CD4-positive, alpha-beta T cell treated with Interleukin-1 beta for 1 hour (primary cell): ENCODE measurements at places on chromosomes 2 and 18.

- no peak for DNase-seq
Observed at GRCh38 chr18:46556590-46557206, 100.3 kb downstream of the LOXHD1 start.

- DNase-seq: no peak
Observed at GRCh38 chr2:234163510-234164045, 113.1 kb downstream of the SPP2 start.

- no peak for DNase-seq
Observed at GRCh38 chr18:44047585-44047984, 633.1 kb upstream of the SETBP1 start.

DNA sequence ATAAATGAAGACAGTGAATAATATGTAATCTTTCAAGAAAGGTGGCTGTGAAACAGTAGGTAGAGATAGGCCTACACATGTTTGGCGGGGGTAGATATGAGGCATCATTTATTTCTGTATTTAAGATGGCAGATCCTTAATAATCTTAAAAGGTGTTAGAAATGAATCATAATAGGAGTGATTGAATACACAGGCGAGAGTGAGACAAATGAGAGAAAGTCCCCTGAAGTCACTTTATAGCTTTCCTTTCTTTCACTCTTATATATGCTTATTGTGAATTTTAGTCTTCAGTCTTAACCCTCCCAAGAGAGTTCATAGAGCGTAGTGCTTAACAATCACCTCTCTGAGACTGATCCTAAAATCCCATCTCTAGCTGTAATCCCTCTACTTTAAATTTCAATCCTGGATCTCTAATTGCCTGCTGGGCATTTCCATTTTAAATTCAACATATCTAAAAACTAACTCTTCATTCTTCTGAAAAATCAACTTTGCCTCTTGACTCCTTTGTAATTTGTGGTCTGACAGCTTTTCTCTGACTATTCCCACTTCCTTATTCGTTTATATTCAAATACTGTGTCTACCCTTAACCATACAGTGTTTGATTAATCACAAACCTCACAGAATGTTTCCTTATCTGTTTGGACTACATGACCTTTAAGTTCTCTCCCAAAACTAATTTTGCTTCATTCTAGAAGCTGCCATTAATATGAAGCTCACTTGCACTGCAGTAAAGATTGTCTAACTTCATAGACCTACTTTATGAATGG, 463.7 kb upstream of the FSIP2 start:
- no peak for DNase-seq

GRCh38 chr2:28356095-28356911, 36.4 kb upstream of the FOSL2 start:
- DNase-seq: peak; percentile 47

GRCh38 chr2:106054321-106054720, 139.8 kb downstream of the UXS1 start:
- DNase-seq: no peak

- no peak for DNase-seq
Observed at GRCh38 chr18:3266062-3266608, 4.2 kb downstream of the MYL12B start.
